GM04504 (cell line): ENCODE measurements at places on chromosomes 2 and 18.

- DNase-seq, result no peak
These were observed at the start of gene HRH4 for GRCh38 chr18:24460388-24460787. Gene HRH4, plus strand, starts transcription at chr18:24460637. Its CDS starts 92 bp downstream, at chr18:24460729.

DNA sequence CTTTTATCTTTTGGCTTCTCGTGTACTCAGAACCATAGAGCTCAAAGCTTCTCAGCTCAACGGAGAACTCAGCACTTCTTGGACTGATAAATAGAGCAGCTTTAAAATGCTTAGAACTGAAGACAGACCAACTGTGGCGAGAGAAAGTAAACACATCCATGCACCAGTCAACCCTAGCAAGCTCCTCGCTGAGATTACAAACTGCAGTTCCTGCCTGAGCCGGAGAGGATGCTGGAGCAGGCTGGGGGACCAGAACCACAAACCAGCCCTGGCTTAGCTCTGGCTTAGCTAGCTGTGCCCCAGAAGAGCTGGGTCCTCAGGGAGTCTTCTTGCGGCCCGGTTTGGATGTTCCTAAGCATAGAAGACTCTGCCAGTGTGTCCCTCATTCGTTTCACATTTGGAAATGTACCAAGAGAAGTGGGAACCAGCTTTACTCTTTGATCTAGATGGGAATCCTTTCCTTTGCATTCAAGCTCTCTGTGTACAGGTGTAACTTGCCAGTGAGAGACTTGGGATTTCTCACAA is 5.6 kb downstream of the PAX8 start:
- no peak for DNase-seq

- peak; percentile 71 for DNase-seq
These were observed 48.3 kb downstream of the COL3A1 start for GRCh38 chr2:189022492-189022891.

- no peak for DNase-seq
These were observed 132.8 kb upstream of the SATB2 start for GRCh38 chr2:199590321-199591203.

- DNase-seq, result no peak
These were observed 80.2 kb upstream of the NEUROD1 start for GRCh38 chr2:181760521-181760920.

DNA sequence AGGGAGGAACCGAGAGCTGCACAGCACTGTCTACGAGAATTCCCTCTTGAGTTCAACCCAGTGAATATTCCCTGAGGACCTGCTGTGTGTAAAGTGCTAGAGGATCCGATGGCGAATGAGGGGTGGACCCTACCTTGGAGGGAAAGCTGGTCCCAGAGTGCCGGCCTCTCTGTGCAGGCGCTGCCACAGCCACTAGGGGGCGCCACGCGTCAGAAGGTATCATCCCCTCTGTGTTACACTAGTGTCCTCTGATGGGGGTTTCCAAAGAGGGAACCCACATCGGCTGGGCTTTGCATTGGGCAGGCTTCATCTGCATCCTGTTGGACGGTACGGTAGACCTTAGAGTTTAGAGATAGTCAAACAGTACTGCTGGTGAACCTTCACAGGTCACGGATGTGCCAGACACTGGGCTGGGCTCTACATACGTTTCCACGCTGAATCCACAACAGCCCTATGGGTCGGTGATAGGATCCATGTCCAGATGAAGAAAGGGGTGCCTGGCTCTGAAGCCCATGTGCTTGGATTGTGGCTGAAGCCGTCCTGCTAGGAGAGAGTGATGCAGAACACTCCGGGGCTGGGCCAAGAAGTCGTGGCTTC is 39.0 kb downstream of the COA5 start:
- no peak for DNase-seq

DNA sequence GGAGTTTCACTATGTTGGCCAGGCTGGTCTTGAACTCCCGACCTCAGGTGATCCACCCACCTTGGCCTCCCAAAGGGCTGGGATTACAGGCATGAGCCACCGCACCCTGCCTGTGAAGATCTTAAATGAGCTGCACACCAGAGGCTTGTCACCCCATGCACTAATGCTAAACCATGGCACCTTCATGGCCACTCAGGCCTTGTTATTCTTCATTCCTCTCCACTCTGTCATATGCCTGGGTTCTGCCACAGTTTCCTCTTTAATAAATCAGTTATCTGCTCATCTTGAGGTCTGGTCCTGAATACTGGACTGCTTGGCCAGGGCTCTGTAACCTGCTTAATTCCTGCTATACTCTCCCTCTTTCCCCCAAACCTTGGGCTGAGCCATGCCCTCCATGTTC is 303.9 kb upstream of the FBXO11 start:
- no peak for DNase-seq

DNA sequence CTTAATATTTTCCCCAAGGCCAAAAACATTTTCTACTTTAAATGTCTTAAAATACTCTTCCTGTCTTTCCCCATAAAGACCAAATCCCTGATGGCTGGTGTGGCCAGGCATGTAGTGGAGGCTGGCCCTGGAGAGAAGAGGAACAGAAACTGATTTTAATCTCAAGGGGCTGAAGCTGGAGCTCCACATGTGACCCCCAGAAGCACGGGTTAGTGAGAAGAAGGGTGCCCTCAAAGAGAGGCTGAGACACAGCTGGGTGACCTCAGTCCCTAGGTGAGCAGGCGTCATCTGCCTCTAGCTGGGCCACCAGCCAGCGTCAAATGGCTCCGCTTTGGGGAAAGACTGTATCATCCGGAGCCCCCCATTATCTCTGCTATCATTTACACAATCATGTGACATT is 19.3 kb upstream of the TMEM18 start:
- no peak for DNase-seq

GRCh38 chr2:241803387-241804325 is 5.3 kb upstream of the NEU4 start:
- peak; percentile 10 for DNase-seq

DNA sequence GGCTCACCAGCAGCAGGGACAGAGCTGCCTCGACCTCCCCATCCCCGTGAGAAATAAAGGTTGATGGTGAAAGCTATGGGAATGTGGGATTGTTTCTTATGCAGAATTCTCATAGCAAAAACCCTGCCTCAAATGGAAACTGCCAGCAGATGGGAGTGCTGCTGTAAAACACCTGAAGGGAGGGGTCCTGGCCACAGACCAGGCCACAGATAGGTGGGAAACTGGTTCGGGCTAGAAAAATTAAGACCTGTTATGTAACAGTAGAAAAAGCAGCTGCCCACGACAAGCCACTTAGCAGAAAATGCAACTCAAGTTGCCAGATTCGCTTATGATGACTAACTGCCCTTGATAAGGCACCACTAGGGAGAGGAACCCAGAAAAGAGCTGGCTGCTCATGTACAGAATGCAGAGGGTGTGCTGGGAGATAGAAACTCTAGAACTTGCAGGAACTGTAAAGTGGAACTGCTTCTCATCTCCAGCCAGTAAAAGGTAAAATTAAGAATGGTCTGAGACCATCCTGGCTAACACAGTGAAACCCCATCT is 114.5 kb upstream of the SALL3 start:
- no peak for DNase-seq

DNA sequence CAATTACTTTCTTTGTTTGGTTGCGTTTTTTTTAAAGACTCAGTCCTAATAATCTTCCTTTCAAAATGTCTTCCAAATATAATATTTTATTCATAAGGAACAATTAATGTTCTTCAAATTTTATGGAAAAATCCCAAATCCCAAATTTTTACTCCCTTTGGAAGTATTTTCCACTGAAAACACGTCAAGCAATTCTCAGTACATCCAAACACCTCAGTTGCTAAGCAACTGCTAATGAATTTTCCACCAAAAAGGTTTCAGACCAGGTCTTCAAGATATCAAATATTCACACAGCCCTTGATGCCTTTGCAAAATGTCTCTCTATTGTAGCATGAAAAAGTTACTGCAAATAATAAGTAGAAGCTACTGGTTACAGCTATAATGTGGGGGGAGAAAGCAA is 140.1 kb downstream of the DSEL start:
- DNase-seq, result no peak
